ENCODE measurements at places on chromosomes 3 and 15.

GRCh38 chr3:193901007-193901406, 234.9 kb upstream of the HES1 start:
- no peak for DNase-seq

DNA sequence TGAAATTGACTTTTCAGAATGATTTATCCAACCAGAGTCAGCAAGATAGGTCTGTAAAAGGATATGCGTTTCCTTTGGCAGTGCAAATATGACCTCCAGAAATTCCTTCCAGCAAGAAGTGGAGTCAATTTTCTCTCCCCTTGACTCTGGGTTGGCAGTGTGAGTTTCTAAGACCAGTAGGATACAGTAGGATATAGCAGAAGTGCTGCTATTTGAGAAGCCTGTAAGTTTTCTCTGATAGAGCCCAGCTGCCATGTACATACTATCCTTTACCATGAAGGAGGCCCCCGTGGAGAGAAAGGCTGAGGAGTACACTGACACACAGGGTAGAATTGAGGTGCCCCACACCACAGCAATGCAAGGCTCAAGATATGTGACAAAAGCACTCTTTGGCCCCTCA, 409.1 kb upstream of the PDZRN3 start:
- DNase-seq = no peak

DNA sequence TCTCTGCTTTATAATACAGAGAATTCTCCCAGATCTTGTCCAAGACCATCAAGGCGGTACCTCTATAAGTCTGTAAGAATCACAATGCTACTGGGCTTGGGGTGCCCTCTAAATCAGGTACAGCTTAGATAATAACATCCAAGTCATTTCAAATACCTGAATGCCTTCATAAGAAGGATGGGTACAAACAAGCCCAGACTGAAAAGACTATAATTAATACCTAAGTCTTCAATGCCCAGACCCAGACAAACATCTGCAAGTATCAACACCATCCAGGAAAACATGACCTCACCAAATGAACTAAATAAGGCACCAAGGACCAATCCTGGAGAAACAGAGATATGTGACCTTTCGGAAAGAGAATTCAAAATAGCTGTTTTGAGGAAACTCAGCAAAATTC, 65.9 kb downstream of the ZMAT3 start:
- no peak for DNase-seq

- no peak for DNase-seq
Observed at GRCh38 chr3:152609891-152610290, 225.0 kb upstream of the P2RY1 start.

GRCh38 chr15:25137013-25137412, 182.2 kb downstream of the SNRPN start:
- no peak for DNase-seq

DNA sequence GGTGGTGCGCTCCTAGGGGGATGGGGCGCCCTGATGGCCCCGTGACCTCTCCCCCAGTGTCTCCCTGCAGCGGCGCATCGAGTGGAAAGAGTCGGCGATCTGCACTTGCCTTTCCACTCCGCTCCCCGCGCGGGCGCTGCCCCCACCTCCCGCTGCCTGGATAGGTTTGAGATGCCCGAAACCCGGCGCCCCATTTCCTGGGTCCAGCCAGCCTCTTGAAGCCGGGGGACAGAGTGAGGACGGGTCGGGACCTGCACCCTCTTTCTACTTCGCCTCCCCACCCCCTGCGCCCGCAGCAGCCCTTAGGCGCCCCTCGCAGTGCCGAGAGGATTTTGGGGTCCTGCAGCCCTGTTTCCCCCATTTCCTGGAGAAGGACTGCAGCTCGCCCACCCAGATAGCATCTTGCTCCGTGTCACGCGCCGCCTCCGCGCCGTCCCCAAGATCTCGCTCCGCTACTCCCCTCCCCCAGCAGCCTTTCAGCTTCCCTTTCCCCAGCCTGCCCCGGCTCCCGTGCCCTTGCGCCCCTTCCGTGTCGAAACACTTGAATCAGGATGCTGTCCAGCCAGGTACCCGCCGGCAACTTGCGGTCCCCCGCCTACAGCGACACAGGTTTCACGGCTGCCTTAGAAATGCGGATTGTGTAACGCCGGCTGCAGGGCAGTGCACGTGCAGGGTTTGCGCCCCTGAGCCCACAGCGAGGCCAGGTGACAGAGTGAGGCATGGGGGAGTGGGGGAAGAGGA, 519 bp downstream of the ABHD6 start:
- peak; percentile 7 for DNase-seq

- no peak for DNase-seq
Observed at GRCh38 chr3:44400771-44401170, 62.2 kb downstream of the TCAIM start.

All from mammary epithelial cell (primary cell).